AG10803 (cell line): ENCODE measurements at places on chromosomes 3 and 15.

DNA sequence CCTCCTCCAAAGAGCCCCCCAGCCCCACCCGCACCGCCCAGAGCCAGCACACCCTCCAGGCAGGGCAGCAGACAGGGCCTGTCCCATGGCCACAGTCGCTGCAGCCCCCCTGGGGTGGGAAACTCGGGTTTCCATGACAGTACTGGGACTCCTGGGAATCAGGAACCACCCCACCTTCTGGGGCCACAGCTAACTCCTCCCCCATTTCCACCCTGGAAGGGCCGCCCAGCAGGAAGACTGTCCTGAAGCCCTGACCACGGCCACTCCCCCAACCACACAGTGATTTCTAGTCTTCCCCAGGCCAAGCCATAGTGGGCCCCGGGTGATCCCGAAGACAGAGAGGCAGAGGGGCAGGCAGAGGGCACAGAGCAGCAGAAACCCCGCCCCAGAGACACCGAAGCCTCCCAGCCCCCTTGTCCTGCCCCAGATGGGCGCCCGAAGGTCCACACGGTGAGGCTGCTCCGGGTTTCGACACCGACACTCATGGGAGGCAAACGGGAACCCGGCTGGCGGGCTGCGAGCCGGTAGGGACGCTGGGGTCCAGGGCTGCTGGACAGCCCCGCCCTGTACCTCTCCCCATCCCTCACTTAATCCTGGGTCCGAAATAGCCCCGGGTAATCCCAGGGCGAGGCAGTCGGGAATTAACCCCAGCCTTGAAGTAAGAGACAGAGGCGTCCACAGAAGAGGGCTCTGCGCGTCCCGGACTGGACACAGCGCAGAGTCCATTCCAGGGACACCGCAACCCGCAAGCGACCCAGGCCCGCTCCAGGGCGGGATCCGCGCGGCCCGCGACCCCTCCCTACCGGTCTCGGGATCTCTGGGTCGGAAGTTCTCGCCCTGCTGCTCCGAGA, 138.4 kb downstream of the NUP210 start:
- no peak for DNase-seq

DNA sequence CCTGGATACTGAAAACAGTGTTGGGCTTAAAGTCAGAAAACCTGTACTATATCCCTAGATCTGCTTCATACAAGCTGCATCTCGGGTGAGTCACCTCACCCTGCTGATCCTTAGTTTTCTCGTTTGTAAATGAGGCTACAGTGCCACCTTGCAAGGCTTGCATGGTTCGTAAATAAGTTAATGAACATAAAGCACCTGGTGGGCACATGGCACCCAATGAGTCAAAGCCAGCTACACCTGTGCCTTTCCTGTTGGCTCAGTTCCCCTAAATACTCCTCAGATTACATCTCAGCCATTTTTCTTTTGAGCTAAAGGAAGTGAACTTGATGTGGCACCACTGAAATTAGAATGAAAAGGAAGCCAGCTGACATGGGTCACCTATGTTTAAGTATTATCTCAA, 26.5 kb downstream of the RTP1 start:
- DNase-seq: no peak

DNA sequence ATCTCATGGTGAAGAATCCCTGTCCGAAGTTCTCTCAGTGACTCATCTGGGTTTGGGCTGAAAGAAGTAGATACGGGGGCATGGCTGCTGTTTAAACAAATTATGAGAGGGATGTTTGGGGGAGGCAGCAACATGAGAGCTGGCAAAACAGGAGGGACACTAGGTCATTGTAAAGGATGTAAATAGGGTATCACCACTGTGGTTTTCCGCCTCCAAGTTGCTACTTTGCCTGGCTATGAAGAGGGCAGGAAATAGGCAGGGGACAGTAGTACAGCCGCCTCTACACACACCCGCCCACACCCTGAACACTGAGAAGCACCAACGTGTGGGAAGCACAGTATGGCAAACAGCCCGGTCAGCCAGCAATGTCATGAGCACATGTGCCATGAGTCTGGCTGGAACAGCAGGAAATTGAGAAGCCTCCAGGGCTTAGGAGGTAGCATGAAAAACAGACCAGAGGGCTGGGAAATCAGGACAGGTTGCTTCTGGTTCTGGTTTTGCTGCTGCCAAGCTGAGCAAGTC, 17.1 kb downstream of the HEXA start:
- DNase-seq: peak; percentile 86

GRCh38 chr3:27105904-27106303, 263.3 kb downstream of the NEK10 start:
- DNase-seq: no peak

DNA sequence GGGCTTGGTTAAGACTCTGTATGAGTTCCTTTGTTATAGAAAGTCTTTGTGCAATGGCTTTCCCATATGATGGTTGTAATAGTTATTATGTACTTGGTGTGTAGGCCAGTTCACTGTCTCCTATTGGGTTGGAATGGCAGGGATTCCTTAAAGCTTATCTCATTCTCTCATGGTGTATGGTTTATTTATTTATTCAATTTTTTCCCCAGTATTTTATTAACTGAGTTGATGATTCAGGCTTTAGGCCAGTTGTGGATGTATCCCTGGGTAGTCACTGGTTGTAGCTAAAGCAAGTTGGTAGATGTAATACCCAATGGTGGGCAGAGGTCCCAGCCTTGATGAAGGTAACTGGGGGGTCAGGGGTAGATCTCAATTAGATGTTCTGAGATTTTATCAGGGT, 349.4 kb downstream of the DOCK3 start:
- no peak for DNase-seq

DNA sequence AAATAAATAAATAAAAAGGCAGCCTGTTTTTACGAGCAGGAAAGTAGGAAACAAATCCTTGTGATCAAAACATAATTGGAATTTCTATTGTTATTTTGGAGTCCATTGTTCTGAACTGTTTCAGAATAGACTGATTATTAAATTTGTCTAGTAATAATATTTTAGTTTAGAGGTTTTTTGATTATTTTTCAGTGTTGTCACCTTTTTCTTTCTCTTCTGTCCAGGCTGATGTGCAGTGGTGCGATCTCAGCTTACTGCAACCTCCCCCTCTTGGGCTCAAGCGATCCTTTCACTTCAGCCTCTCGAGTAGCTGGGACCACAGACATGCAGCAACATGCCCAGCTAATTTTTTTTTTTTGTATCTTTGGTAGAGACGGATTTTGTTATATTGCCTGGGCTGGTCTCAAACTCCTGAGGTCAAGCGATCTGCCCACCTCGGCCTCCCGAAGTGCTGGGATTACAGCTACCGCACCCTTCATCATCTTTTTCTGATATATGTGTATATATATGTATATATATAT, 38.0 kb downstream of the KAT2B start:
- no peak for DNase-seq

DNA sequence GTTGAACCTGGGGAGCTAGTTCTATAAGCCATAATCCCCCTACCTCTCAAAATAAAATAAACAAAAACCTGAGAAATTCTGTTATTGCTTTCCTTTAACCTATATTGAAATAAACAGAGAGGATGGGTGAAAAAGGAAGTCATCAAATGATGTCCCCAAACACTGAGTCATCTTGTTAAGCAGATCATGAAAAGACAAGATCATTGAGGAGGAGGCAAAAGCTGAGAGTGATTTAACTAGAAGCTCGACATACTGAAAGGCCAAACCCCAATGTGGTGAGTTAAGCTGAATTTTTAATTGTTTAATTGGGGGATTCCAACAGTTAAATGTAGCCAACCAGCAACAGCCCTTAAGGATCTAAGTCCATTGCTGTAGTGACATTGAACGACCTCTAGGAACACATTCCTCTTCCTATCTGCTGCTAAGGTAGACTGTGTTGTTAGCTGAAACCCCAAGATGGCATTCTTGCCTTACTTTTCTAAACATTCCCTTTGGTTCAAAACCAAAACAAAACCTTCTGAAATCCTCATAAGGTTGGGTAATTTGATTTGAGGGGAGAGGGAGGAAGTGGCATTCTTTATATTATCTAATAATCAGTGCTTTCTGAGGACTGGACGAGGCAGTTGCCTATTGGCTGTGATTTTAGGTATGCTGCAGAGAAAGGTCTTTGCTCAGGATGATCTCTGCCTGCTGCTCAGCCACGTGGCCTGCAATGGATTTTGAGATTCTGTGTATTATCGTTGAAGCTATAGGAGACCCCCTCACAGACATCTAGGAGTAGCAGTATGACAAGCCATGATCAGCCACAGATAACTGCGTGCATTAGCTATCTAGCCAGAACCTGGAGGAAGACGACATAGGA, 62.7 kb upstream of the BNIP2 start:
- DNase-seq: peak; percentile 2

DNA sequence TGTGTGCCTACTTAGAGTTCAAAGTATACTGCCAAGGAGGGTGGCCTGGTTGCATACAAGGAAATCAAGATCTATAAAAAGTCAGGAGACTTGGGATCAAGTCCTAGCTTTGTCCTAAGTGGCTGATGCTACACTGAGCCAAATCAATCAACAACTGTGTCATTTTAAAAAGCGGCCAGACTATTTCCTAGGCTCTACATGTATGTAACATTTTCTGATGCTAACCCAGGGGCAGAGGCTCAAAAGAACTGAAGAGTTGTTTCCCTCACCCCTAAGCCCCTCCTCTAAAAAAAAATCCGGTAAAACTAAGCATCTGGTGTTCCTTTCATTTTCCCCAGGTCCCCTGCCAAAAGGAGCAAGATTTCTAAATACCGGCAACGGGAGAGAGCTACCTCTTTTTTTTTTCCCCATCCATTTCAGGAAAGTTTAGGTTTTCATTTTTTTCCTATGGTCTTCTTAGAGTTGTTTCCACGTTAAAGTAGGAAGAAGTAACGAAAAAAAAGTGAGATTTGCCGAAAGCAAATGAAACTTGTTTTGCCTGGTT, 18.8 kb upstream of the CHD2 start:
- no peak for DNase-seq

GRCh38 chr3:13703071-13703470, 154.1 kb downstream of the FBLN2 start:
- DNase-seq: no peak

GRCh38 chr3:168693870-168694269, 598.1 kb upstream of the GOLIM4 start:
- no peak for DNase-seq

DNA sequence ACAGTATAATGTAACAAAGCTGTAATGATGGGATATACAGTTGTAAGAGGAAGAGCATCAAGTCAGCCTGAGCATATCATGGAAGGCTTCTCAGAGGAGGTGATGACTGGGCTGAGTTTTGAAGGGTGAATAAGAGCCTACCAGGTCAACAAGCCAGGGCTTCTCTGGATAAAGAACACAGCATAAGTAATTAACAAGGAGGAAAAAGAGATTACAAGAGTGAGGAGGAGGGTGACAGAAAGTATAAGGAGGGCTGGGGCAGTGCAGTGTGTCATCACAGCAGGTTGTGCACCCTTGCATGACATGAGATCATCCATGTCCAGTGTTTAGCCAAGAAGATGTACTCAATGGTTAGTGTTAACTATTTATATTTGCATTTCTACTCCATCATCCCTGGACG, 16.9 kb upstream of the SPATA12 start:
- no peak for DNase-seq

DNA sequence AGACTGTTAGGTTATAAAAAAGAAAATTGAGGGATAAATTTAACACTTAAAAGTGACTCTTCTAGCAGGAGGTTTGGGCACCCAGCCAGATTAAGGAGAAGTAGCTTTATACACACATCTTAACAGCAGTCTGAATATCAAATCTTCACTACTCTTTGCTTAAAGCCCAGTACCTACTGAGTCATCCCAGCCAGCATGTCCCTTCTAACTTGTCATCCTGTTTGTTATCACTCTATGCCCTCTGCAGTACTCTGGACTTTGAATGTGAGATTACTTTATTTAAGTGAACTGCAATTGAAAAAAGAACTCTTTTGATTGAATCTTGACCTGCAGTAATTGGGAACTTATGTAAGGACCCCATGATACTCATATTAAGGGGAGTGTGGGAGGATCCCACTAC, 77.6 kb downstream of the FHIT start:
- DNase-seq: no peak

- no peak for DNase-seq
Measured at GRCh38 chr15:36691579-36692357, 112.3 kb downstream of the CDIN1 start.

DNA sequence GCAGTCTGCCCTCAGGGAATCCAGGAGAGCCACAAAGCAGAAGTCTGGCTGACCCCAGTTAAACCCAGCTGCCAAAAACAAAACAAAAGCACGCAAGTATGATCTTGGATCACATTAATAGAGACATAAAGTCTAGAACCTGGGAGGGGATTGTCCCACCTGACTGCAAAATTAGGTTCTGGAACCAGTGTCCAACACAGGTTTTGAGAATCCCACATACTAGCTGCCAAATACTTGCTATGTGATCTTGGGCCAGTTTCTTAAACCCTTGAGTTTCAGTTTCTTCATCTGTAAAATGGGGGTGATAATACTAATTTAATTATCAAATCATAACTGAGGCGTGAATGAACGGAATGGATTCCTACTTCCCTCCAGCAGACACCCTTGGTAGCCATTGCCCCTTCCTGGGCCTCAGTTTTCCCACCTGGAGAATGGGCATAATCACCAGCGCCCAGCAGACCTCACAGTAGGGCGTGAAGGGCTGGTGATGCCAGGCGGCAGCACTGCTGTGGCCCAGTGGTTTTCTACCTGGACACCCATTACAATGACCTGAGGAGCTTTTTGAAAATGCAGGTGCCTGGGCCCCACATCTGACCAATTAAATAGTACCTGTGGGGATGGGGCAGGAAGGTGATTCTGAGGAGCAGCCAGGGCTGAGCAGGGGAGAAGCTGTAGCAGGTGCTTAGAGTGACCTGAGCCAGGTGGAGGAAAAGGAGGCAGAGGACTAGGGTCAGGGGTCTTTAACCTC, 32.2 kb downstream of the GRIP2 start:
- DNase-seq: no peak

DNA sequence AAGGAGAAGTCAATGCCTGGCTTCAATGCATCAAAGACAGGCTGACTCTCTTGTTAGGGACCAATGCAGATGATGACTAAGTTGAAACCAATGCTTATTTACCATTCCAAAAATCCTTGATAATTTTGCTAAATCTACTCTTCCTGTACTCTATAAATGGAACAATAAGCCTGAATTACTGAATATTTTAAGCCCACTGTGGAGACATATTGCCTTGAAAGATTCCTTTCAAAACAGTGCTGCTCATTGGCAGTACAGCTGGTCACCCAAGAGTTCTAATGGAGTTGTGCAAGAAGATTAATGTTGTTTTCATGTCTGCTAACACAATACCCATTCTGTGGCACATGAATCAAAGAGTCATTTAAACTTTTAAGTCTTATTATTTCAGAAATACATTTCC, 181.0 kb upstream of the CBLB start:
- peak; percentile 68 for DNase-seq

- peak; percentile 16 for DNase-seq
Measured at GRCh38 chr15:61794881-61795280, 265.4 kb downstream of the VPS13C start.

DNA sequence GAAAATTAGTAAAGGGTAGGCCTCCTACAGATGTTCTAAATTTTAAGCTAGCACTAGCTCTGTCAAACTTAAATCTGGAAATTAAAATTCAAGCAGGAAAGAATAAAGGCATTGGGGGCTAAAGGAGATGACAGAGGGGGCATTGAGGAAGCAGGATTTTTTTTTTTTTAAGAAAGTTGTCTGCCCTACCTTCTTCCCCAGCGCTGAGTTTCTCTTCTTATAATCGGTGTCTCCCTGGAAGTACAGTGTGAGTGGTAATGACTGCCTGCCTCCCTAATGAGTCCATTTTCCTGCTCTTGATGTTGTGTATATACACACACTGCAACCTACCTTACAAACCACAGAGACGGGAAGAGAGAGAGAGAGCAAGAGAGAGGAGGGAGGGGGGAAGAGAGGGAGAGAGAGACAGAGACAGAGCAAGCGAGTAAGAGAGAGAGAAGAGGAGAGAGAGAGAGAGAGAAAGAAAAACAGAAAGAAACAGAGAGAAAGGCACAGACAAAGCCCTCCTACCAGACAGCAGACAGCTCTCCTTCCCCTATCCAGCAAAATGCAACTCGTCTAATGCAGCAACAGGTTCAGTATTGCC, 47.0 kb downstream of the ZBTB20 start:
- DNase-seq: peak; percentile 73
